Activated CD8-positive, alpha-beta T cell treated with anti-CD3 and anti-CD28 coated beads, Interleukin-2, amount 10 ng/mL, durations not matched to agents 7 days and 5 days (primary cell): ENCODE measurements at places on chromosomes 4 and X.

GRCh38 chr4:48212165-48212564 lies 57.5 kb downstream of the TEC start:
- no peaks in the 10 kb centered on the region for H3K27me3 ChIP-seq
- DNase-seq: no peak
- H3K4me1 ChIP-seq: peaks cover 32% of the 10 kb centered on the region
- peaks cover 2% of the 10 kb centered on the region for H3K36me3 ChIP-seq

- H3K27ac ChIP-seq: peak overlapping the region; percentile 97
- DNase-seq: no peak
- peaks cover 65% of the 10 kb centered on the region for H3K36me3 ChIP-seq
- H3K27me3 ChIP-seq: no peaks in the 10 kb centered on the region
Observed at GRCh38 chrX:1392376-1393068, 609 bp upstream of the SLC25A6 start.

DNA sequence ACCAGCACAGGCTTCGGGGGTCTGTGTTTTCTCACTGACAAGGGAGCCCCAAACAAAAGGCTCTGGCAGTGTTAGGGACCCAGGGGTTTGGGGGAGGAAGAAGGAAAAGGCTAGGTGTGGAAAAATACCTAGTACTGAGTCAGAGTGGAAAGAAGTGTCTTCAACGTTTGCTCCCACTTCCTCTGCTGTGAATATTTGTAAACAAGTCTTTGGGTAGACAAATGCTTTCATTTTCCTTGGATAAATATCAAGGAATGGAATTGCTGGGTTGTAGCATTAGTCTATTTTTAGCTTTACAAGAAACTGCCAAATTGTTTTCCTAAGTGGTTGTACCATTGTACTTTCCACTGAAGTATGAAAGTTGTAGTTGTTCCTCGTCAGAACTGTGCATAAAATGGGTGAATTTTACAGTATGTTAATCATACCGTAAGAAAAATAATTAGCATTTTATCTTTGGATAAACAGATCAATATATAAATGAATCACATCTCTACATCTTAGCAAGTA lies 17.4 kb downstream of the COL4A5 start:
- H3K27ac ChIP-seq: no peak overlapping the region
- DNase-seq: no peak
- H3K4me1 ChIP-seq: no peaks in the 10 kb centered on the region
- no peaks in the 10 kb centered on the region for H3K36me3 ChIP-seq
- no peaks in the 10 kb centered on the region for H3K27me3 ChIP-seq

DNA sequence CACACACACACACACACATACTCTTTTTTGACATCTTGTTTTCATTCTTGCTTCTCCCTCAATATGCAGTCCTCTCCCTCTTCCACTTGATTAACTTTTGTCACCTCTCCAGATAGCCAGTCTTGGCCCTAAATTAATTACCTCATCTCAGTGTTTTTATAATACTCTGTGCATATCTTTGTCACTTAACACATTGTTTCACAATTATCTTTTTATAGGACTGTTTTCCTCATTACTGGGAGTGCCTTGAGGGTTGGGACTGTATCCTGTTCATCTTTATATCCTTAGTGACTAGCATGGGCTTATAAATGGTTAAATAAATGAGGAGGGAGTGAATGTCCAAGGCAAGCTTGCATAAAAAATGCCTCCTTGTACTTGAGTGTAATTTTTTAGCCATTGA lies 33.1 kb downstream of the SYNPO2 start:
- no peak overlapping the region for H3K4me3 ChIP-seq
- no peak for DNase-seq

DNA sequence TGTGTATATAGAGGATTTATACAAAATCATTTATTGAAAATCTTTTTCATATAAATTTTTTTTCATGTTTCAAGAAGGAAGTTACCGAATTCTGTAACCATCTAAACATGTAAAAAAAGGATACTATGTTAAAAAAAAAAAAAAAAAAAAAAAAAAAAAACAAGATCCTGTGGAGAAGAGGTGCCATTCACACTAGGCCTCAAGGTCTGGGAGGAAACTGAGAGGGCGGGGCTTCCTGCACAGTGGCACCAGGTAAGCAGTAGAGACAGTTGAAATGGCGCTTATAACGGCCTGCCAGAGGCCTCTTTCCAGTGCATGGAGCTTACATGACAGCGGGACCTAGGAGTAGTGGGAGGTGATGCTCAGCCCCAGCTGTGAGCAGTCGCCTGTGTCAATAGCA lies 17.5 kb downstream of the TRAPPC2 start:
- peaks cover 29% of the 10 kb centered on the region for H3K4me1 ChIP-seq
- H3K4me3 ChIP-seq: no peak overlapping the region
- H3K27me3 ChIP-seq: no peaks in the 10 kb centered on the region
- H3K27ac ChIP-seq: peak overlapping the region; percentile 57
- peak; percentile 37 for DNase-seq

DNA sequence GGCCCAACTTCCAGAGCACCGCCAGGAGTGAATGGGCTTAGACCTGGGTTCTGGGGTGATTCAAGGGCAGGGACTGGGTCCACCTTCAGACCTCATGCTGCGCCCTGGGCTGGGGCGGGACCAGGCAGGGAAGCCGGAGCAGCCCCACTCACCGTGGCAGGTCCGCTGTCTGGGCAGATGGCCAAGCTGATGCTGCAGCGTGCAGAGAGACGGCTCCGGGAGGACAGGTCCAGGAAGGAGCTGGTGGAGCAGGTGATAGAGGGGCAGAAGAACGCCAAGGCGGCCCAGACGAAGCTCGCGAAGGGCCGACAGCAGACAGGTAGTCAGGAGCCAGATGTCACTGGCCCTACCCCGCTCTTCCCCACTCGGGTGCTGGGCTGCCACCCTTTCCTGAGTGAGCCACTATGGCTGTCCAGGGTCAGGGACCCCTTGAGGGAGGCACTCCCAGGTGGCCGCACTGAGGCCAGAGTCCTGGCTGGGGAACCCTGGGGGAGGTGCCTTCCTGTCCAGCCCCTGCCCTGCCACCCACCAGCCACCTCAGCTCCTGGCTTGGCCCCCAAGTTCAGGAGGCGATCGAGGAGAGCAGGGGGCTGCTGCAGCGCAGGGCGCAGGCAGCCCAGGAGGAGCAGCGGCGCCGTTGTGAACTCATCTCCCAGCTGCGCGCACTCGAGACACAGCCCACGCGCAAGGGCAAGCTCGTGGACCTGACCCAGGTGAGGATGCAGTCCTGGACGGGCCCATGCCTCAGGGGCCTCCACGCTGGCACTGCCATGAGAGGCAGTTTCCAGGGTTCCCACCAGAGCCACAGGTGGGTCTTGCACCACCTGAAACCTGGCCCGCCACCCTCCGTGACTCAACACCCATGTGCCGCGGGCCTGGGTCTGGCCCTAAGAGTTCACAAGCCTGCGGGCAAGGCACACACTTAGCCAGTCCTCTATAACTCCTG lies 10.1 kb upstream of the RNF4 start:
- no peak for DNase-seq
- H3K36me3 ChIP-seq: no peaks in the 10 kb centered on the region
- no peak overlapping the region for H3K4me3 ChIP-seq

DNA sequence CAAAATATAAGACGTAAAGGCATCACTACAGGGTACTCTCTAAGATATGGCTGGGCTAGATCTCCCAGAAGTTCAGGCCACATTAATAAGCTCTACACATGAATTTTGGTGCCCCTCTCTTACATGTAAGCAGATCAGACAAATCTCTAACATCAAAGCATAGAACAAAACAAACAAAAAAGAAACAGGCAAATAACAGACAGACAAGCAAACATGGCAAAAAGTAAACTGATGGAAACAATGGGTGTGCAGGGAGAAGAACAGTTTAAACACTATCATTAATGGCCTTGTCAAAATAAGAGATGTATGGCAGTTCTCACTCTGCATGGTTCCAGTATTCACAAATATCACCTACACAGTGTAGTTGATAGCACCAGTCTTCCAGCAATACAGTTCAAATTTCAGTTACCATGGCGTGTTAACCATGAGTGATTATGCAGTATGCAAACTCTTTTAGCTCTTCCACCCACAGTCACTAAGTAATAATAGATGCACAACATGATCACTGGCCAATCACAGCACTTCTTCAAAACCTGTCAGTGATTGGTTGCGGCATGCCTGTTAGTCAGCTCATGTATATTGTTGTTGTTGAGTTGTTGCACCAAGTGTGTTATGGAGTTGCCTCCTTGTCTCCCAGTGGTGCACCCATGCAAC lies 110.7 kb upstream of the TLR3 start:
- H3K27me3 ChIP-seq: peaks cover 4% of the 10 kb centered on the region
- H3K4me3 ChIP-seq: no peak overlapping the region
- no peaks in the 10 kb centered on the region for H3K4me1 ChIP-seq
- DNase-seq: no peak

DNA sequence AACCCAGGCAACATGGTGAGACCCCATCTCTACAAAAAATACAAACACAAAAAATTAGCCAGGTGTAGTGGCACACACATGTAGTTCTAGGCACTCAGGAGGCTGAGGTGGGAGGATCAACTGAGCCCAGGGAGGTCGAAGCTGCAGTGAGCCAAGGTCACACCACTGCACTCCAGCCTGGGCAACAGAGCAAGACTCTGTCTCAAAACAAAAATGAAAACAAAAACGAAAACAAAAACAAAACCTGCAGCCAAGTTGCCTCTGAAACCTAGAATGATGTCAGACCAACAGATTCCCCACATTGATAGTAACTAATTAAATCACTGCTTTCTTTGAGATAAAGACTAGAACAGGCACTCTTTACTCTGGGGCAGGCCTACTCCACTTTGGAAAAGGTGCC lies 104.5 kb downstream of the AMELX start:
- no peak overlapping the region for H3K4me3 ChIP-seq
- H3K4me1 ChIP-seq: no peaks in the 10 kb centered on the region
- H3K27ac ChIP-seq: no peak overlapping the region
- DNase-seq: no peak
- H3K27me3 ChIP-seq: no peaks in the 10 kb centered on the region
- no peaks in the 10 kb centered on the region for H3K36me3 ChIP-seq

- H3K4me3 ChIP-seq: no peak overlapping the region
- DNase-seq: peak; percentile 51
- H3K27ac ChIP-seq: no peak overlapping the region
- no peaks in the 10 kb centered on the region for H3K36me3 ChIP-seq
Observed at GRCh38 chr4:145956288-145956890, 17.8 kb upstream of the ZNF827 start.

GRCh38 chr4:102647117-102647516 lies 113.7 kb downstream of the MANBA start:
- H3K27me3 ChIP-seq: no peaks in the 10 kb centered on the region
- H3K27ac ChIP-seq: no peak overlapping the region
- DNase-seq: no peak
- H3K4me1 ChIP-seq: peaks cover 6% of the 10 kb centered on the region
- no peak overlapping the region for H3K4me3 ChIP-seq

DNA sequence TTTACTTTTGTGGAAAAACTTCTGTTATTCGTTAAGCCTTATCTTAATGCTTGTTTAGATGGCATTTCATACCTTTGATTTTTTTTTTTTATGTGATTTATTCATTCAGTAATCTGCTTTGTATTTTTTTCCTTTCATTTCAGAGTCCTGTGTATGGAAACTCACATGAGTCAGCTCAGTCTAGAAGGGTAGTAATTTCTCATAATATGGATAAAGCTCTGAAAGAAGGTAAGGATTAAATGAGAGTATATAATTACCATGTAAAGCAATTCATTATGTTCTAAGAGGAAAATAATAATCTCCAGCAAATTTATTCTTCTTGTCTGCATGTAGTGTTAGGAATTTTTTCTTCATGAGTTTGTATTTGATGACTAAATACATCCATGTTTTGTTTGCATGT lies 37.8 kb downstream of the SNX25 start:
- H3K36me3 ChIP-seq: peaks cover 20% of the 10 kb centered on the region
- peaks cover 10% of the 10 kb centered on the region for H3K4me1 ChIP-seq
- no peak overlapping the region for H3K27ac ChIP-seq
- no peaks in the 10 kb centered on the region for H3K27me3 ChIP-seq
- no peak for DNase-seq
- no peak overlapping the region for H3K4me3 ChIP-seq
